Stimulated activated CD4-positive, alpha-beta T cell treated with anti-CD3 and anti-CD28 coated beads, Interleukin-12 subunit alpha, Interleukin-12 subunit beta, amount 100 ng/mL, for 48 hours (primary cell): ENCODE measurements at places on chromosomes 2 and 18.

GRCh38 chr2:98433363-98433964 is 11.2 kb upstream of the INPP4A start:
- no peak for DNase-seq

GRCh38 chr2:32474381-32474780 is 117.6 kb downstream of the BIRC6 start:
- no peak for DNase-seq

- DNase-seq = no peak
Measured at GRCh38 chr2:216002101-216002678, 11.2 kb downstream of the MREG start.

DNA sequence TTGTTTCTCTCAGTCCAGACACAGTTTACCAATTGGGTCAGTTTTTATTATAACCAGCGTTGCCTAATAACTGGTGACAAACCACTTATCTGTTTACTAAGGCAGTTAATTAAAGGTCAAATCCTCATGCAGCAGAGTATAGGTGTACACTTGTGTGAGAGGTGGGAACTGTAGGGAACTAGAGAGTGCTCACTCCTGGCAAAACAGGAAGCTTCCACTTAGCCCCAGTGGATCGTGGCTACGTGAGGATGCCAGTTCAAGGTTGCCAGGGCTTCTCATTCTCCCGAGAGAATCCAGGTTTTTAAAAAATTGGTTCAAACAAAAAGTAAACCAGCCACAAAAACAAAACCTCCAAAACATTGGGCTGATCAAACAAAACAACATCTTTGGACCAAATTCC is 8.1 kb downstream of the CYBRD1 start:
- no peak for DNase-seq

DNA sequence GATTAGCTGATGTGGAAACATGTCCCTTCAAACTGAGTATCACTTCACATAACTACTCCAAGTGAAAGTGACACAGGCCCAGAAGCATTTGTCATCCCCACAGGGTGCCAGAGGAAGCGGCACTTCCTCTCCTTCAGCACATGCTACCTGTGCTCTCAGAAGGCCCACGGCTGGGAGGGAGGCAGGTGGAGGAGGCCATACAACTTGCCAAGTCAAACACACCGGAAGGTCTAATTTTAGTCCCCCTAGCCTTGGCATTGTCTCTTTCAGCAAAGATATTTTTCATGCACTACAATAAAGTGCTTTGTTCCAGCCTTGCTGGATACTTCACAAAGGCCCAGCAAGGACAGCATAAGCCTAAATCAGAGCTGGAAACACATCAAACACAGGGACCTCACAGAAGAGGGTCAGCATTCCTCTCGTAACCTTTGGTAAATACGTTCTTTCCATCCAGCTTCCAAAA is 38.0 kb downstream of the VSNL1 start:
- DNase-seq = no peak

DNA sequence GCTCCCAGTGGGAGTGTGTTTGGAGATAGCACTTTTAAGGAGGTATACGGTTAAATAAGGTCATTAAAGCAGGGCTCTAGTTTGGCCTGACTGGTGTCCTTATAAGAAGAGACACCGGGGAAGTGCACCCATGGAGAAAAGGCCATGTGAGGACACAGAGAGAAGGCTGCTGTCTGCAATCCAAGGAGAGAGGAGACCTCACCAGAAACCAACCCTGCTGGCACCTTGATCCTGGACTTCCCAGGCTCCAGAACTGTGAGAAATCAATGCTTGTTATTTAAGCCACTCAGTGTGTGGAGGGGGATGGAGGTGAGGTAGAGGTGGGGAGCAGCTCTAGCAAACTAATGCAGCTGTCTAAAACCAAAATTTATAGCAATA is 62.0 kb downstream of the RPL31 start:
- no peak for DNase-seq

DNA sequence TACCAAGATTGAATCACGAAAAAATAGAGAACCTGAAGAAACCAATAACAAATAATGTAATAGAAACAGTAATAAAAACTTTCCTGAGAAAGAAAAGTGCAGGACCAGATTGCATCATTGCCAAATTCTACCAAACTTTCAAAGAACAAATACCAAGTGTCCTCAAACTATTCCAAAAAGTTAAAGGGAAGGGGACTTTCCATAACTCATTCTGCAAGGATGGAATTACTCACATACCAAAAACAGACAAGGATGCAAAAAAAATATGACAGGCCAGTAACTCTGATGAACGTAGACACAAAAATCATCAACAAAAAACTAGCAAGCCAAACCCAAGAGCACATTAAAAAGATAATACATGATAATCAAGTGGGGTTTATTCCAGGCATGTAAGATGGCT is 172.3 kb upstream of the SLC35G4 start:
- DNase-seq = no peak
